Effector CD8-positive, alpha-beta T cell (primary cell): ENCODE measurements at places on chromosomes 6 and 20.

DNA sequence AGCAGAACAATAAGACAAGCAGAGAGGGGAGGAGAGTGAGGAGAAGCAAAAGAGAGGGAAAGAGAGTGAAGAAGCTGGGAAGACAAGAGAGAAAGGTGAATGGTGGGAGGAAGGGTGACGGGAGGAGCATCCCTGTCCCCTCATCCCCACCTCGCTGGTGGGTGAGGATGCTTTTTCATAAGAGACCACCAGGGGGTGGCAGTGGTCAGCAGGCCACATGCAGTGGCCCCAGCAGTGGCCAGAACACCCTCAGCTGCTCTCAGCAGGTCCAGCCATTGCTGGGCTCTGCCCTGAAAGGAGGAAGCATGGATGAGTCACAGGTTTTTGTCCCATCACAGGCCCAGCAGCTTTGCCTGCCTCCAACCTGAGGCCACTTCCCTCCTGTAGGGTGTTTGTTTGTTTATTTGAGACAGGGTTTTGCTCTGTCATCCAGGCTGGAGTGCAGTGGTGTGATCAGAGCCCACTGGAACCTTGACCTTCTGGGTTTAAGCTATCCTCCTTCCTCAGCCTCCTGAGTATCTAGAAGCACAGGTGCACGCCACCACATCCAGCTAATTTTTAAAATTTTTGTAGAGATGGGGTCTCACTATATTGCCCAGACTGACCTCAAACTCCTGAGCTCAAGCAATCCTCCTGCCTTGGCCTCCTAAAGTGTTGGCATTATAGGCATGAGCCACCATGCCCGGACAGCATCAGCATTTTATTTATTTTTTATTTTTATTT lies 24.0 kb downstream of the FGD2 start:
- DNase-seq: no peak

DNA sequence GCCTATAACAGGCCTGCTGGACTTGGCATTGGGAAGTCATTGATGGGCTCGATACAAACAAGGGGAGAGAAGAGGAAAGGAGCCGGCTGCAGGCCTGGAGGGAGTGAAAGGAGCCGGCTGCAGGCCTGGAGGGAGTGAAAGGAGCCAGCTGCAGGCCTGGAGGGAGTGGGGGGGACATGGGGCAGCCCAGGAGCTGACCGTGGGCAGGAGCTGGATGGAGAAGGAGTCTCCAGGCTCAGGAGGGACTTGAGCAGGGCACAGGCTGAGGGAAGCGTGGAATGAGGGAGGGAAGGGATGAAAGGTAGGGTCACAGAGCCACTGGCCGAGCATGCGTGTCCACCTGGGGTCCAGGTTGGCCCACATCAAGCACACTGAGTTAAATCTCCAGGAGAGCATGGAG lies 32.0 kb downstream of the RPP40 start:
- no peak for DNase-seq

DNA sequence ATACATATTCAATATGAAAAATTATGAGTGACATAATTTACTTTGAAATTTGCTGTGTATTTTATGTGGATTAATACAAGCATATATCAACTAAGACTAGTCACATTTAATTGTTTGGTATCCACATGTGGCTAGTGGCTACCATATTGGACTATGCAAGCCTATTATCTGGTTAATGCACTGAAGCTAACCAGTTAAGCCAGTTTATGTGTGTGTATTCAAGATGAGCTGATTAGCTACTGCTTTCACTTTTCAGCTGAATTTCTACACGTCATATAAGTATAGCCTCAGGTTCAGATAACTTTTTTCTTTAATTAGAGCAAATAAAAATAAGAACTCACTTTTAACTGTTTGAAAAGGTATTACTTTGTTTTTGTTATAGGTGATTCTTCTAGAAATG lies 903.7 kb downstream of the TFAP2A start:
- no peak for DNase-seq

GRCh38 chr6:81682858-81683620 lies 69.4 kb downstream of the TENT5A start:
- no peak for DNase-seq

GRCh38 chr20:49542514-49542991 lies 25.4 kb downstream of the PTGIS start:
- DNase-seq: no peak

GRCh38 chr20:45229264-45230056 lies 8.3 kb downstream of the SEMG2 start:
- DNase-seq: no peak

- no peak for DNase-seq
These were observed 14.5 kb downstream of the OR2B2 start for GRCh38 chr6:27897580-27898206.

- DNase-seq: no peak
These were observed 117.4 kb upstream of the HDGFL1 start for GRCh38 chr6:22451962-22452361.

- DNase-seq: peak; percentile 22
These were observed 608 bp upstream of the EIF2S2 start for GRCh38 chr20:34112600-34113101.

GRCh38 chr6:18441251-18441979 lies 54.3 kb downstream of the RNF144B start:
- no peak for DNase-seq

- no peak for DNase-seq
These were observed 18.3 kb upstream of the SNAP25 start for GRCh38 chr20:10200330-10200729.

GRCh38 chr6:38320358-38320757 lies 319.4 kb downstream of the BTBD9 start:
- no peak for DNase-seq

- peak; percentile 30 for DNase-seq
These were observed 265.0 kb downstream of the ADGRG6 start for GRCh38 chr6:142566628-142567396.

DNA sequence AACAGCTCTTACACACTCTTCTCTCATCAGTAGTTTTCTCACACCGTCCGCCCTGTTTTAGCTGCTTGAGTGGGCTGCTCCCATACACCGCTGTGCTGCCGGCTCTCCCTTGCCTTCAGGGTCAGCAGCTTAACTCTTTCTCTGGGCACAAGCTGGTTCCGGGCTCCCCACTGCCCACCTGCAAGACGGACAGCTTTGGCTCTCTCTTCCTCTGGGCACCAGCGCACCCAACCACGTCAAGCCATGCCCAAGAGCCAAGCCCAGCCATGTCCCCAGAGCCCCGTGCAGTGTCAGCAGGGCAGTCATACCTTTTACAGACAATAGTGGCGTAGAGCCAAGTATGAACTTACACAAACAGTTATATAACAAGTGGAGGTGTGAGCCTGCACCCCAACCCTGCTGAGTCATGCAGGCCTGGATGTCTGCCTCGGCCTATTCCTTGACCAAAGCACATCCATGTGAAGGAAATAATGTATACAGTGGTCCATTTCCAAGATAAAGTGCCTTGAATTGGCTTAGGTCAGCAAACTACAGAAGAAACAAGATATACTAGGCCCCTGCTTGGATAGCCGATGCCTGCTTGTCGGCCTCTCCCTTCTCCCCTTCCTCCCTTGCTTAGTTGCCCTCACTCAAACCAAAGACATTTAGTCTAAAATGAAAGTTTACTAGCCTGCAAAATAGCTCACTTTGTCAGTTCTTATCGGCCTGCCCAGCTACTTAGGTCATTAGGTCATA lies 89.3 kb downstream of the JPH2 start:
- no peak for DNase-seq

DNA sequence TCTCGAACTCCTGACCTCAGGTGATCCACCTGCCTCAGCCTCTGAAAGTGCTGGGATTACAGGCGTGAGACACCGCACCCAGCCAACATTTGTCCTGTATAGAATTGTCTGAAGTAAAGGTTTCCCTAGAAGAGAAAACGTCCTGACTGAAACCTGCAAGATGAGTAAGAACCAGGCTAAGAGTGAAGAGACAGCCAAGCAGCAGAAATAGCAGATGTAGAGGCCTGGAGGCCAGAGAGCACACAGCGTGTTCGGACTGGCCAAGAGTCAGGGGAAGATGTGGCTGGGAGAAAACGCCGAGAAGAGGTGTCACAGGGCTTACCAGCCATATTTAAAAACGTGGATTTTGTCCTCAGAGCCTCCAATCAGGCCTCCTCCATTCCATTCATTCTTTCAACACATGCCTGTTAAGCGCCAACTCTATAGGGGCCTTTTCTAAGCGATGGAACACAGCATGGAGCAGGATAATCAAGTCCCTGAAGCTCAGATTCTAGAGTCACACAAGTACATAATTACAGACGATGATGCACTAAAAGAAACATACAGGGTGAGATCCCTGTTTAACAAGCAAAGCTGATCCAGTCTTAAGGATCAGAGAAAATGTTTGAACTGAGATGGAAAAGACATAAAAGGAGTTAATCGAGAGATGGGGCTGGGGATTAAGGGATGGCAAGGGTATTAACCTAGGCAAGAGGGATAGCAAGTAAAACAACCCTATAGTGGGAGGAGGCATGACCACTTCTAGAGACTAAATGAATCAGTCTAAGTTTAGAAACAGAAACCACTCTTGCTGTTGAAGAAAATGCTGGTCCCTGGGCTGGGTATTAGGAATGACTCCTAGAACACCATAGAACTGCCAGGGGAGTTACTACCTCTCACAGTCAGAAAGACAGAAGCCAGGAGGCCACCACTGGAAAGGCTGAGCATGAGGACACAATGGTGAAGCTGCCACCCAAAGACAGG lies 4.8 kb downstream of the ZCCHC3 start:
- DNase-seq: no peak

GRCh38 chr6:4889701-4890100 lies 113.5 kb downstream of the CDYL start:
- no peak for DNase-seq

GRCh38 chr6:27591699-27592480 lies 119.0 kb upstream of the ZNF184 start:
- DNase-seq: no peak

GRCh38 chr6:35057449-35058357 lies 83.4 kb downstream of the TCP11 start:
- no peak for DNase-seq

GRCh38 chr6:166565084-166565967 lies 21.2 kb downstream of the RAMACL start:
- DNase-seq: no peak

GRCh38 chr20:47149939-47150338 lies 206.6 kb downstream of the ZMYND8 start:
- DNase-seq: no peak

DNA sequence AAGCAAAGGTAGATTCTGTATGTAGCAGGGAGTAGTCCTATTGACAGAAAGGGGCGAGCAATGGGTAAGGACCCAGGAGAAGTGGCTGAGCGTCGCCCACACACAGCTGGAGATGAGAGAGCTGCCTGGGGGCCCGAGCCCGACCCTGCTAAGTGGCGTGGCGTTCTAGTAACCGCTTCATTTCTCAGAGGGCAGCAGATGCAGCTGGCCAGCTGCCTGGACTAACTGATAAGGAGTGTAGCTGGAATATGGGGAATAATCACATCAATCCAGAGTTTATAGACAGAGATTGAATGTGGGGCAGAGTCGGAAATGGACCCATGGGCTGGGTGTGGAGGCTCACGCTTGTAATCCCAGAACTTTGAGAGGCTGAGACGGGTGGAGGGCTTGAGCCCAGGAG lies 64.4 kb downstream of the EZR start:
- no peak for DNase-seq

DNA sequence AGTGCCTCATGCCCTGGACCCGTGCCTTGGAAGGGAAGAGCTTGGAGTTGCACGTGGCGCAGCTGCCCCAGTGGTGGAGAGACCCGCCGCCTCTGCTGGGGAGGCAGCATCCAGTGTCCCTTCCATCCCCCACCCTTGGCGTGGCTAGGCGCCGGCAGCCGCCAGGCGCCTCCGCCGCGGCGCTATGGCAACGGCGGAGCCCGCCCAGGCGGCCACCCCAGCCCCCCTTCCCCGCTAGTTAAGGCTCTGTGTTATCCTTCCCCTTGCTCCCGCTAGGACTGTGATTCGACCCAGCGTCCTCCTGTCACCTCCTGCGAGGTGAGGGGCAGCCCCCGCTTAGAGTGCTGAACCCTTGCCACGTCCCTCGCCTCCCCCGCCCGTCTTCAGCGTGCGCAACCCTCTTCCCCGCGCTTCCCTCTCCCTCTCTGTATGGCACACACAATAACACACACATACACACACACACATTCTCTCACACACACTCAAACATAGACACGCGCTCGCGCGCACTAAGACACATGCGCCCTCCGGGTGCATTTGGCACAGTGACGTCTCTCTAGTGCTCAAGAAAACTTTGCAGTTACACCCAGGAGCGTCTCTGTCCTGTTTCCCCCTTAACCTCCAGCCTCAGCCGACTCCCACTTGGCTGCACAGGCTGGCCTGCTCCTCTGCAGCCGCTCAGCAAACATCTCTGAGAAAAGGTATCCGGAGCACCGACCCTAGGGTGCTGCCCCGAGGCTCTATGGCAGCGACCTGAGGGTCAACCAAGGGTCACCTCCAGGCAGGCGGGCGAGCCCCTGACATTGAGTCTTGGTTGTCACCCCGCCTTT lies 8.5 kb downstream of the GRIK2 start:
- no peak for DNase-seq

DNA sequence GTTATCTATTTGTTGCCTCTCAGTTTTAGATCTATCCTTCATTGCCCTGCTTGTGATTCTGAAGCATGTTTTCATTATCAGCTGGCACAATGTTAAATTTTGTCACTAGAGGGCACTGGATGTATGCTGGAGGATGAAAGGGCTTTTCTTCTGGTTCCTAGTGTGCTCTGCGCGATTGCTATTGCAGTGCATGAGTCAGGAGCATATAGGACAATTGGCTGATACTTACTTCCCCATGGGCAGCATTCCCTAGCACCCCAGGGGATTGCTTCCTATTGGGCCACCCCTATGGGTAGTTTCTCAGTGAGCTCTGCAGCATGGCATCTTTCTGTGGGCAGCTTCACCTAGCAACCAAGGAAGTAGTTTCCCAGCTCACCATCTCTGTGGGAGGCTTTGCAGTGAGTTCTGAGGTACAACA lies 280.3 kb upstream of the SYNCRIP start:
- DNase-seq: no peak

DNA sequence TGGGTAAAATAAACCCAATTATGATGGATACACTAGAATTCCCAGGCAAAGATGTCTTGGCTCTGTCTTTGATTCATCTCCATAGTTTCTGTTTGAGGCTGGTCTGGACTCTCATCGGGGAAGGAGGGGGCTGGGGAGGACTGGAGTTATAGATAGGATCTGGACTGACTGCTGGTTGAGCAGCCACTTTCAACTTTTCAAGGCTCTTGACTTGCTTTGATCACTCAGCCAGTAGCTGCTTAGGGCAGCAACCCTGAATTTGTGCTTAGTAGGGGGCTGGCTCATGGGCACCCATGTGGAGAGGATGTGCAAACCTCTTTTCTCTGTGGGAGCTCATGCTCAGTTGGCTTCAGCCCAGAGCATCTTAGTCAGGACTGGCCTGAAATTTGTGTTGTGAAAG lies 114.0 kb upstream of the NEDD9 start:
- DNase-seq: no peak
